ENCODE measurements at places on chromosomes 6 and 20. TPM values are rescaled to one million over a fixed set of nuclear protein-coding genes. Genes with fewer than 3 reads are reported as not detected.

- no peak for DNase-seq
These were observed at the start of gene FAM83B for GRCh38 chr6:54846243-54846856. Gene FAM83B, plus strand, starts transcription at chr6:54846771. Its CDS starts 23,476 bp downstream, at chr6:54870247.

GRCh38 chr6:114090626-114091025 lies 119.7 kb upstream of the HDAC2 start:
- no peak for DNase-seq

DNA sequence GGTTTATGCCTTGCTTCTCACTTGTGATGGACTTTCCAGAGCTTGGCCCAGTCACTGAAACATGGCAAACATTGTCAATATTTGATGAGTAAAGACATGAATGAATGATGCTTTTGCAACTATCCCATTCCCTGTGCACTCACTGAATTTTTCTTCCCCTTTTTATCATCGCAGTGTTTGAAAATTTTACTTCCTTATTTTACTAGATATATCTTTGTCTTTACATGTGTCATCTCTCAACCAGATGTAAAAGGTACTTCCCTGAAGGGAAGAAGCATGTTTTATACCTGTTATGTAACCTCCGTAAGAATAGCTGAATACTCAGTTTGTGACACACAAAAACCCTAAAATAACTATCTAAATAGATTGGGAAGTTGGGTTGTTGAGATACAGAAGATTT lies 544.7 kb upstream of the FLRT3 start:
- no peak for DNase-seq

Gene FGD2
- 4.7 TPM for total RNA-seq

Gene PPP1R16B
- 113 TPM for total RNA-seq

Gene CRIP3
- not detected for total RNA-seq

Gene CLDN20
- not detected for total RNA-seq

All from activated CD4-positive, alpha-beta memory T cell treated with anti-CD3 and anti-CD28 coated beads, Interleukin-2, amount 10 ng/mL, durations not matched to agents 7 days and 5 days (primary cell).